SK-N-SH (cell line): ENCODE measurements at places on chromosomes 16 and 17. TPM values are rescaled to one million over a fixed set of nuclear protein-coding genes. Genes with fewer than 3 reads are reported as not detected.

DNA sequence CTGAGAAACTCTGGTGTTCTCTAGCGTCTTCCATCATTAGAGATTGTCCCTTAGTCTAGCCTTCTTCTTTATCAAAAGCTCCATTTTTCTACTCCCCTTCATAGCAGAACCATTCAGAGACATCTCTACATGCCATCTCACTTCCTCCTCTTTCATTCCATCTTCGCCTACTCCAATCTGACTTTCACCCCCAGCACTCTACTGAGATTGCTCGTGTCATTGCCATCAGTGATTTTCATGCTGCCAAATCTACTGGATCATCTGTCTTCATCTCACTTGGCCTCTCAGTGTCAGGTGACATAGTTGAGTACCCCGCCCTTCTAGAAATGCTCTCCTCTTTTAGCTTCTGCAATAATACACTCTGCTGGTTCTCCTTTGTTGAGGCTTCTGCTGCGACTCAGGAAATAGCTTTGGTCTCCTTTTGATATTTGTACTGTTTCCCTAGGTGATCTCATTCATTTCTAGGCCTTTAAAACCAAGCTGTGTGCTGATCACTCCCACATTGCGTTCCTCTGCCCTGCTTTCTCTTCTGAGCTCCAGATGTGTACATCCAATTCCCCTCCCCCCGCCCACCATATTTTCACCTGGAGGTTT lies 119.1 kb downstream of the FTO start:
- no peak for DNase-seq

DNA sequence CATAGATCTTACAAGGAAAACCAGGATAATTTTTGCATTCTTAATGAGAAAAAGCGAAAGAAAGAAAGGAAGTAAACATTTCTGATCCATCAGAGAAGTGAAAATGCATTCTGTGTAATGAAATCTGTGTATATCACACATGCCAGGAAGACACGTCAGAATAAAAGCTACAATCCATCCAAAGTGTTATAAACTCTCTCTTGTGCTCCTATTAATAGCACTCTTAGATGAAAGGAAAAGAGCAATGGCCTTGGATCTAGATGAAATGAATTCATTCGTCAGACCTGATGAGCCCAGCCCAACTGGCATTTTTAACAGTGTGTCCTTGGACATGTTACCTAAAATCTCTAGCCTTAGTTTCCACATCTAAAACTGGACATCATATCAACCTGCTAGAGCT lies 885.5 kb downstream of the CDH11 start:
- no peak for DNase-seq

DNA sequence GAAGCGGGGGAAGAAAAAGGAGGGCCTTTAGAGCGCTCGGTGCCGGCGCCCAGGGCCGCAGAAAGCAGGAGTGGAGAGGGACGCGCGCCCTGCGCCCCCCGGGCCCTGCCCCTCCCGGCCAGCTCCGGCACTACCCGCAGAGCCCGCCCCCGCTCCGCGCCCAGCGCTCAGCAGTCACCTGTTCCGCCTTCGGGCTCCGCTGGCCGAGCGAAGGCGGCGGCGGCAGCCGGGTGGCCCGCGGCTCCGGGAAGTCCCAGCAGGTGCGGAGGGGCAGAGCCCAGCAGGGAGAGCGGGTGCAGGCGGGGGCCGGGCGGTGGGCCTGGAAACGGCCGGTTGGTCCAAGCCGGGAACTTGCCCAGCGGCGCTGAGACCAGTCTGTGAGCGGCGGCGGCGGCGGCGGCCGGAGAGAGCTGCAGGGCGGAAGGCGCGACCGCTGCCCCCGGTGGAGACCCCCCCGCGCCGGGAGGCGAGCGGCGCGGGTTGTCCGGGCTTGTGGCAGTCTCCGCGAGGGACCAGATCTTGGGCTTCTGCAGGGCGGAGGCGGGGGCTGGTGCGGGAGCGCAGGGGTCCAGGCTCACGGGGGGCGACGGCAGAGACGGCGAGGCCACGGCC lies 2.2 kb downstream of the IRX3 start:
- peak; percentile 57 for DNase-seq

- DNase-seq: no peak
Measured at GRCh38 chr17:27473748-27474609, 17.7 kb downstream of the KSR1 start.

GRCh38 chr17:36791150-36791941 lies 145.9 kb upstream of the LHX1 start:
- peak; percentile 48 for DNase-seq

DNA sequence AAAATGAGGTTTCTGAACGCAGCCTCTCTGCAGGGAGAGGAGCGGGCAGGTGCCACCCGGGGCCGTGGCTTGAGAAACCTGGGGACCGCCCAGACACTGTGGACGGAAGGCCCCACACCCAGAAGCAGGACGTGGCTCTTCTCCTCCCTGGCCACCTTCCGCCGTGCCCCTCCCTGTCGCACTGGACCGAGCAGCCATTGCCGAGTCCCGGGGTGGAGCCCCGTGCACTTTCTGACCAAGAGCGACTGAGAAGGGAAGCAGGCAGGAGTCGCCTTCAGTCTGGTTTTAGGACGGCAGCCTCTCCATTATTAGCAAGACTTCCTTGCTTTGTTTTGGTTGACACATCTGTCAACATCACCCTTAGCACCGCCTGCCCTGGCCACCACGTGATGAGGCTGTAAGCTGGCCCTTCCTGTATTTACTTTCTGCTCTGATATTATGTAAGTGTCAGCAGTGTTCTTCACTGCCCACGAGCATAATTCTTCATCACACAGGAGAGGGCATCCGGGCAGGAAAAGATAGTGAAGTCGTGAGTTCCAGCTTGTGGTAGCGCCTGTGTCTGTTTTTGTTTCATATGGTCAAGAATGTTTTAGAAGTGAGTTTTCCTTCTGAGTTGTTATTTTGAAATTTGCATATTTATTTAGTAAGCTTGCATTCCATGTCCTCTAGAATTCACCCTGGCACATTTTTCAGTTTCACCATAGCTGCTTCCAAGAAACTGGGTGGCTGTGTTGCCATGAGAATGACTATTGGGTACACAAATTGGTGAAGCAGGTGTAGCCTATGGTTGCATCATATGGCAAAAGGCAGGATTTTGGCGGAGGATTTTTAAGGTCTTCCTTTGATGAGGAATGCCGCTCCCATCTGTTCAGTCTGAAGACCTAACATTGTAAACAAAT lies 1.0 kb downstream of the HERPUD1 start:
- peak; percentile 67 for DNase-seq

Gene RNF222
- not detected in 2 replicates for polyA plus RNA-seq

Gene RPRML
- not detected in 2 replicates for polyA plus RNA-seq

Gene ITGAL
- 0.12 and 0.28 TPM in 2 replicates for polyA plus RNA-seq

Gene TTLL6
- polyA plus RNA-seq: 3.1 and 5.1 TPM in 2 replicates

Gene CACNB1
- 7.2 and 7.4 TPM in 2 replicates for polyA plus RNA-seq

DNA sequence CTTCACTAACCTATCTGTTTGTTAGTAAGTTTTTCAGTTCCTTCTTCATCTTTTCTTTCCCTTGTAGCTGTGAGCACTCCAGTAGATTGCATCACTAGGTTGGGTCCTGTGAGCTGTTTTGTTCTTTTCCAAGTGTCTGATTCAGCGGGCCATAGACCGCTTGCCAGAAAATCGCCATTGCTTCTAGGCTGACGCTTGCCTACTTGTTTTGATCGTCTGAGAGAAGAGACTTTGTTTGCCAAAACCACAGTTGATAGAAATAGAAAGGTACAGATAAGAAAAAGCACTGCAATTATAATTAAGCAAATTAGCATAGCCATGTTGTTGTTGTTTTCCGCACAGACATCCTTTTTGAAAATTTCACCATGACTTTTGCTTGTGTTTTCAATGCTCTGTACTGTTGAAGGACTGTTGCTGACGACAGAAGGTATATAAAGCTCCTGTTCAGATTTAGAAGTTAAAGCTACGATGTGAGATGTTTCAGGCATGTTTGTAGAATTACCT lies 3.1 kb downstream of the EVI2A start:
- DNase-seq: no peak

Gene KRT12
- not detected in 2 replicates for polyA plus RNA-seq

DNA sequence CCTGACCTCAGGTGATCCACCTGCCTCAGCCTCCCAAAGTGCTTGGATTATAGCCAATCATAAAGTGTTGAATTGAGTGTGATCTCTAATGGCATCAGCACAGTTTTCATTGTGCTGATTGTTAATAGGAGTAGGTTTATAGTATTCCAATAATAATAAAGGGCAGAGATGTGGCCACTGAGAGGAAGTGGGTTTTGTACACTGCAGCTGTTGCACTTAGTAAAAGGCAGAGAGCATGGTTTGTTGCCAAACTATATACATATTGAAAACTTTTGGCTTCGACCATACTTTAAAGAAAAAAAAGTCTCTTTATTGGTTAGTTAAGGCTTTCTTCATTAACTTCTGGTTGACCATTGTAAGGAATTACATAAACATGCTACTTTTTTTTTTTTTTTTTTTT lies 185.9 kb downstream of the CDK5R1 start:
- no peak for DNase-seq

Gene COG1
- polyA plus RNA-seq: 52.8 and 53.1 TPM in 2 replicates

DNA sequence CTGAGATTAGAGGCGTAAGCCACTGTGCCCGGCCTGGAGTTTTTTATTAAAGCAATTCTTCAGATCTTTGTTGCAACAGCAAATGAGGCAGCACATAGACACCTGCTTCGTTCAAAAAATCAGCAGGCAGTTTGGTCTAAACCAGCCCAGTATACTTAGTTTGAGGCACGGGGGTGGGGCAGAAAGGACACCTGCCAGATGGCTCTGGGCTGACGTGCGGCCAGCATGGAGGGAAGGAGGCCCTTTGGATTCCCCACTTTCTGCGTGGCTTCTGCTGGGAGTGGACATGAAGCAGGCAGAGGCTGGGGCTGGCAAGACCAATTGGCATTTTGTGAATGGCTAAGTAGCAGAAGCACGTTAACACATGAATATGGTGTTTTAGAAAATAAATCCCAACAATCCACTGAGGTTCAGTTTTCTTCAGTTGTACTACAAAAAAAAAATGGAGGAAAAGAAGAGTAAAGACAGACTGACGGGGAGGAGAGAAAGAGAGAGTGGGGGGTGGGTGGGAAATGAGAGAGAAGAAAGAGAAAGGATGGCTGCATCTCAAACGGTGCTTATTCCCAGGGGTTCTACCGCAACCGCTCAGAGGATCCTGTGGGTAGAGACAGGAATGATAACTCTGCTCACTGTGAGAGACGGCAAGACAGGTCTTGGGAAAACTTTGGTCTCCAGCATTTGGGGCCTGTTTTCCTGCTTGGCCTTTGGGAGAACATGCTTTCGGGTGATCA lies 16.3 kb downstream of the C16orf46 start:
- no peak for DNase-seq

GRCh38 chr17:67773246-67773645 lies 52.1 kb upstream of the BPTF start:
- DNase-seq: no peak

GRCh38 chr17:63937920-63938319 lies 5.8 kb upstream of the CD79B start:
- DNase-seq: no peak

GRCh38 chr17:66764506-66764905 lies 70.4 kb upstream of the CACNG5 start:
- DNase-seq: no peak

DNA sequence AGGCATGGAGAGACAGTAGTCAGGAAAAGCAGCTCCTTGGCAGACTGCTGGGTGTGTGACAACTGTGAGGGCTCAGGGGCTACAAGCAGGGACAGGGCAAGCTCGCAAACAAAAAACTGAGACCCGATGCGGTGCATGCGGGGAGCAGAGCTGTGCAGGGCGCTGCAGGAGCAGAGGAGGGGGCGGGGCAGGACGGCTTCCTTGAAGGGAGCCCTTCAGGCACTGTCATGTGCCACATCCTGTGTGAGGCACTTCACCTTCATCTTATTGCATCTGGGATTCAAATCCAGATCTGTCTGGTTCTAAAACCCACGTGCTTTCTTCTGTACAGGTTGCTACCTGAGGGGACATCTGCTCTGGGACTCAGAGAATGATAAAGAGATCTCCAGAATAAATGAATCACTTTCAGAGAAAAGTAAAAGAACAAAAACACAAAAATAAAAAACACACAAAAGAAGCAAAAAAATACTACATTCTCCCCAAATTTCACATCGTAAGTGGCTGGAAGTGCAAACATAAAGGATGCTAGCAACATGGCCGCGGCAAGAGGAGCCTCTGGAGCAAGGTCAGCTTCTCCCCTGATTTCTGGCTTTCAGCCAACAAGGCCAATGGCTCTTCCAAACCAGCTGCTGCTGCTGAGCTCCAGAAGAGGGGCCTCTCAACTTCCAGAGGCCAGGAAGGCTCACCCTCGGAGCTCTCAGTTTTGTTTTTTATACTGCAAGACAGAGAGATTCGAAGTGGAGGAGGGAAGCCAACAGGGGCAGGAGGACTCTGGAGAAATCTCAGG lies 14.2 kb downstream of the LYRM9 start:
- peak; percentile 30 for DNase-seq

GRCh38 chr16:3112058-3112880 lies at the start of gene ZNF205:
Gene ZNF205, plus strand, starts transcription at chr16:3112586. Its CDS starts 845 bp downstream, at chr16:3113431.
- peak; percentile 92 for DNase-seq

Gene MT1A
- 3.5 and 5.4 TPM in 2 replicates for polyA plus RNA-seq

DNA sequence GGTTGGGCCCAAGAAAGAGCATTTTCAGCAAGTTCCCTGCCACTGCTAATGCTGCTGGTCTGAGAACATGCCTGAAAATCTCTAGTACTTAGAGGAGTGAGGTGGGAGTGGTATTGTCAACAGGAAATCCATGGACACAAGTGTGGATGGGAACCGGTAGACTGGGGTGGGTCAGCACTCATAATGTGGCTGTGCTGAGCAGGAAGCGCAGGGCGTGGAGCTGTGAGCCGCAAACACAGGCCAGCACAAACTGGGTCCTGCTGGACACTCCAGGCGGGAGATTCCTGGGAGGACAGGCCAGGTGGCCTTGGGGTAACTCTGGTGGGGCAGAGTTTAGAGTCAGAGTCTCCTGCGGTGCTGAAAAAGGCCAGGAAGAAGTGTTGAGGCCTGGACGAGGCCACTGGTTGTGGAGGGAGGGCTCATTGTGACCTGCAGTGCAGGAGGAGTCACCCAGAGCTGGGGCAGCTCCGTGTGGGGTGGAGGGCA lies 62.6 kb downstream of the BANP start:
- DNase-seq: no peak

Gene PGP
- 10.3 and 10.8 TPM in 2 replicates for polyA plus RNA-seq

Gene ZNF624
- polyA plus RNA-seq: 0.92 and 0.93 TPM in 2 replicates

- DNase-seq: peak; percentile 30
Measured at GRCh38 chr17:67053438-67054000, 9.2 kb downstream of the CACNG1 start.

- no peak for DNase-seq
Measured at GRCh38 chr16:15653227-15653626, 3.2 kb downstream of the NDE1 start.

GRCh38 chr17:79457376-79457775 lies 153.5 kb downstream of the RBFOX3 start:
- no peak for DNase-seq

Gene NOG
- 3.1 and 3.2 TPM in 2 replicates for polyA plus RNA-seq

GRCh38 chr17:3557768-3558583 lies at the start of gene TRPV3:
Gene TRPV3, minus strand, starts transcription at chr17:3557812. Its CDS starts 2,962 bp downstream, at chr17:3554850.
- no peak for DNase-seq

Gene NECAB2
- 0.54 and 0.58 TPM in 2 replicates for polyA plus RNA-seq
